Pons (tissue), 1 donor: ENCODE measurements at places on chromosomes 4 and X.

- no peak for DNase-seq
These were observed 10.9 kb downstream of the LRBA start for GRCh38 chr4:151004222-151004621.

GRCh38 chrX:154791467-154791866 is 13.8 kb downstream of the MPP1 start:
- DNase-seq: no peak

DNA sequence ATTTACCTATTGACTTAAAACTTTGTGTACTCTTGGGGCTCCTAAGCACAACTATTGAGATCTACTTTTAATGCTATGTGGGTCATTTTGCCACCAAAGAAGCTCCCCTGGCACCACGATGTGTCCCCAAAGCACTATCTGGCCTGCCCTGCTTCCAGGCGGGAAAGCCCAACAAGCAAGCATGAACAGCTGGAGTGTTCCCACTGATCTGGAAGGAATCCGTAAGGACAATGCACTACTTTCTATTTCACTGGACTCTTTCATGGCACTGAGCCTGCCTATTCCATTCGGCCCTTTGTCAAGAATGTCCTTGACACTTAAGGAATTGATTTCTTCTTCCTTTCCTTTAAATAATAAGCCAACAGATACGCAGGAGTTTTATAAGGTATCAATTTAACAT is 38.8 kb downstream of the GRIA3 start:
- DNase-seq: peak; percentile 54

DNA sequence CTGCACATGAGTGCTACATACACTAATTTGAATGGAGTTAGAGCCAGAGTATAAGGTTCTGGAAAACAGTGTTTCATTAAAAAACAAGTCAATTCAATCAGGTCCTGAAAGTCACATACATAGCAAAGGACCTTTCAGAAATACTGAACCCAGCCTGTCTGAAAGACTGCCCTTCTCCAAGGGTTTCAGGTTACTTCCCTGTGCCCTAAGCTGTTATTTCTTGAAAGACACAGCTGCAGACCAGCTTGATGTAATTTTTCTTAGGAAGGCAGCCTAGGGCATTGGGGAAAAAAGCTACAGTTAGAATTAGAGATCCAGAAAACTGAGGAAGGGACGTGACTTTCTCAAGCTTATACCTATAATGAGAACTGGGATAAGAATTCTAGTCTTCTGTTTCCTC is 155.9 kb upstream of the MAOA start:
- no peak for DNase-seq

GRCh38 chrX:38151441-38151840 is 69.2 kb downstream of the SRPX start:
- no peak for DNase-seq

DNA sequence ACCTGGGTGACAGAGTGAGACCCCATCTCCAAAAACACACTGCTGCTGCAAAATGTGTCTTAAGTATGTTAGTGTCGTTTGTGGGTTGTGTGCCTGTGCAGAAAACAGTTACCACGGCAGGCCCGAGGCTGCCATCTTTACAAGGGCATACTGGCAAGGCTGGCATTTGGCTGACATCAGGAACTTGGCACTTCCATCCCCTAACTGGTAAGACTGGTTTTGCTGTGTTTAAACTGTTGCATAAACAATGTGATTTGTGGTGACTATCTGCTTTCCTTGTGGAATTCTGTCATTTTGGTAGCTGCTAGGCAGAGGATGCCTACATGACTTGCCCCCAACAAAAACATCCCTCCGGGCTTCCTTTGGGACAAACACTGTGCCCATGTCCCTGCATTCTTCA is 12.3 kb downstream of the LRP2BP start:
- no peak for DNase-seq

DNA sequence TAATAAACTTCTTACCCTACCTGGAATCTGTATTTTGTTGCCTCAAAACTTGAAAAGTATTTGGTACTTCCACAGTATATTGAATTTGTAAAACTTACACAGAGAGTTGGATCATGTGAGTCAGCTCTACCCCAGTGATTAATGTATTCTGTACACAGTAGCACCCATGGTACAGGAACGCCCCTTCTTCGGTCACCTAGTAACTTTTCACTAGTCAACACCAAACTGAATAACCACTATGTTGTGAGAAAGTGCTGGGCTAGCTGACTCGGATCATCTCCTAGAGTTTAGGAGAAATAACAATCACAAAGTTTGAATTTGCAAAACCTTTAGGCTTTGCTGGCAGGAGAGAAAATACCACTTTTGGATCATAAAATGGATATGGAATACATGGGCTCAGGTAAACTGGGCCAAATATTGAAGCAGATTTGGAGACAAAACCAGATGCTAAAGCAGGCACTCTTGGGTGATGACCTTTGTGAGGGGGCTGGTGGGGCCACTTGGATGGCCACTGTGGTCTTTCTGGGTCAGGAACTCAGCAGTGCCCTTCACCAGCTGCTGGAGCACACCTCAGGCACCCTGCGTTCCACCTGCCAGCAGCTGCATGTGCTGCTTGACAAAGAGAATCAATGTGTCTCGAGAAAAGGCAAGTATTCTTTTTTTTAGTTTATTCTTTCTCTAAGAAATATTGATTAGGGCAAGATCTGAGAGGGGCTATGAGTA is at the start of gene DTHD1:
Gene DTHD1, plus strand, starts transcription at position 233 of the 723 bp plus-strand sequence. Its CDS starts 143 bp downstream, at position 376.
- DNase-seq: no peak

DNA sequence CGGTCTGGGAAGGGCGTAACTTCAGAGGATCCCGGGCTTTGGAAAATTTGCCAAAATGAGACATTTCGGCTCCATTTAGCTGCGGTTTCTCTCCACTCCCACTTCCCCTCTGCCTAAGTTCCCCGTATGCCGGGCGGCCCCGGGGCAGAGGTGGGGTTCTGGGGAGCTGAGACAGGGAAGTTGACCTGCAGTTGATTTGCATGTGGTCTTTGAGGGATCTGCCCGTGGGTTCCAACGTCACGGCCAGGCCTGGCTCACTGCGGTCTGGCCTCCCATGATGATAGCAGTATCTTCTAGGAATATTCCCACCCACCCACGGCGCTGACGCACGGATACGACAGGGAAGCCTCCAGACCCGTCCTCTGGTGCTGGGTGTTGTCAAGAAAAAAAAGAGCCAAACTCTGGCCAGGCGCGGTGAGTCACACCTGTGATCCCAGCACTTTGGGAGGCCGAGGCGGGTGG is 27.3 kb upstream of the CRLF2 start:
- DNase-seq: peak; percentile 65
